ENCODE measurements at places on chromosomes 4 and X.

GRCh38 chr4:75030649-75031235 is 97.8 kb downstream of the PARM1 start:
- no peak for DNase-seq

DNA sequence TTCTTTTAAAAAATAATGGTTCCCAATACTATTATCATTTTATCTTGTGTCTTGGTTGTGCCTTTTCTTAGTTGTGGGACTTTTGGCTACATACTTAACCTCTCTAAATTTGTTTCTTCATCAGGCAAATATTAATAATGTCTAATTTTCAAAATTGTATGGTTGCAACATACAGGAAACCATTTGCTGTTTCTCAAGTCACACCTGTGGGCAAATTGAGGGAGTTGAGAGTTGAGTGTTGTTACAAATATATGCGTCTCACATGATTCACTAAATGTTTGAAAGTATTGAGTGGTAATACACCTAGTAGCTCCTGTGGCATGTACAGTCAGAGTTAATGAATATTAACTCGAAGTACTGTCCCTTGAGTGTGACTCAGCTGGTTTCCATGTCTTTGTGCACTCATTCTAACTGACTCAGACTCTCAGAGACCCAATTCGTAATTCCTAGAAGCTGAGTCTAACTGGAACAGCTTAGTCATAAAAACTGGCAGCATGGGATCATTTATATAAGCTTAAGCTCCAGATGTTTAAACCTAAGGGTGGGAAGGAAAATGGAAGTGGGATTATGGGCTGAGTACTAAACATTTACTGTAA is 802.4 kb downstream of the TRIML1 start:
- no peak for DNase-seq

DNA sequence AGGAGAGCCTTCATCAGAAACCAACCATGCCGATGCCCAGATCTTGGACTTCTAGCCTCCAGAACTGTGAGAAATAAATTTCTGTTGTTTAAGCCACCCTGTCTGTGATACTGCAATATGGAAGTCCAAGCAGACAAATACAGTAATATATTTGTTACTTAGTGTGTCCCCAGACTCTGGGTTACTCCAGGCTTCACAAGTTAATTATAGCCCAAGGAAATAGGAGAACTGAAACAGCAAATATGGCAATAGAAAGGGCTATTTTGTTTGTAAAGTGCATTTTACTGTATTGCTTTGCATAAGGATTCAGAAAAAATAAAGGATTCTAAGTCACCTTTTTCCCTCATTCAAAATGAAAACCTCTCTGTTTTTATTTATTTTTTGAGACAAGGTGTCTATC is 15.7 kb downstream of the TIGD4 start:
- no peak for DNase-seq

GRCh38 chr4:185343726-185344581 is 51.8 kb downstream of the LRP2BP start:
- DNase-seq, result no peak

- no peak for DNase-seq
Measured at GRCh38 chrX:135625995-135626394, 87.4 kb upstream of the CT45A1 start.

DNA sequence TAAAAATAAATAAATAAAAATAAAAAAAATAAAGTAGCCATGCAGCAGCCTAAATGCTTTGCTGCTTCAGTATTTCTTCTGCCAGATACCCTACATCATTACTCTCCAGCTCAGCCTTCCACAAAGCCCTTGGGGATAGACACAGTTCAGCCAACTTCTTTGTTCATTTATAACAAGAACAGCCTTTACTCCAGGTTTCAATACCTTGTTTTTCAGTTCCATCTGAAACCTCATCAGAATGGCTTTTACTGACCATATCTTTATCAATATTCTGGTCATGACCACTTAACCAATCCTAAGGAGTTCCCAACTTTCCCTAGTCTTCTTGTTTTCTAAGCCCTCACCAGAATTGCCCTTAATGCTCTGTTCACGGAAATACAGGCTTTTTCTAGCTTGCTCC is 128.3 kb upstream of the MED14 start:
- DNase-seq, result no peak

- DNase-seq, result no peak
Measured at GRCh38 chr4:88158489-88159228, at the start of gene ABCG2. Gene ABCG2 (minus strand): TSS chr4:88158639. CDS start chr4:88139995, 18,644 bp downstream.

DNA sequence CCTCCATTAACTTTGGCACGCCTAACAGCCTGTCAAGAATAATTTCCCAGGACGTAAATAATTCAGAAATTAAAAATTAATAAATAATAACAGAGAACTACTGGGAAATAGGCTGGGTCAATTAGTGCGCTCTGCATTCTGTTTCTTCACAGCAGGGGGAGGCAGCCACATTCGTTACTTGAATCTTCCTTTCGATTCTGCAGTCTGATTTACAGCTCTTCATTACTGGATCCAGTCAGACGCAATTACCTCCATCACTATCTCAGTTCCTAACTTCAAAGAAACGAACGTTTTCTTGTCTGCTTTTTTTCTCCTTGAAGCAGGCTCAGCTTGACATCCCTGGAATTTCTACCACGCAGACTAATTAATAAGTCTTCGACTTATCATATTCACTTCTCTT is 9.0 kb upstream of the RPL34 start:
- no peak for DNase-seq

- DNase-seq, result no peak
Measured at GRCh38 chr4:134628066-134628465, 426.5 kb upstream of the PABPC4L start.
